HS-27A (cell line): ENCODE measurements at places on chromosomes 7 and 10.

DNA sequence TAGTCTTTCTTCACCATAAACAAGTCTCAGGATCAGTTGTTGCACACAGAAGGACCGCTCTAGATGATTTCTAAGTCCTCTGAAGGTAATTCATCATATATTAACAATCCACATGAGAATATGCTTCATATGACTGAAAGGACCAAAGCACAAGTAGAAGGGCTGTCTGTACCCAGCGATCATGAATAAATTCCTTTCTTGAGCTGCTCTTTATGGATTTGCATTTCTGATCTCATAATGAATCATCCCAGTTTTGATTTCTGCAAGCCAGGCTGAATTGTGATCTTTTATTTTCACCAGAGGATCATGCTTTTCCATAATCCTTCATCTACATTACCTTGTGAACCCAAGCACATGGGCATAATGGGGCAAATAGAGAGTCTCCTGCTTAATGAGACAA is 675.6 kb downstream of the MAGI2 start:
- no peak for DNase-seq

GRCh38 chr7:124074007-124074406 is 41.1 kb upstream of the TMEM229A start:
- DNase-seq: no peak

DNA sequence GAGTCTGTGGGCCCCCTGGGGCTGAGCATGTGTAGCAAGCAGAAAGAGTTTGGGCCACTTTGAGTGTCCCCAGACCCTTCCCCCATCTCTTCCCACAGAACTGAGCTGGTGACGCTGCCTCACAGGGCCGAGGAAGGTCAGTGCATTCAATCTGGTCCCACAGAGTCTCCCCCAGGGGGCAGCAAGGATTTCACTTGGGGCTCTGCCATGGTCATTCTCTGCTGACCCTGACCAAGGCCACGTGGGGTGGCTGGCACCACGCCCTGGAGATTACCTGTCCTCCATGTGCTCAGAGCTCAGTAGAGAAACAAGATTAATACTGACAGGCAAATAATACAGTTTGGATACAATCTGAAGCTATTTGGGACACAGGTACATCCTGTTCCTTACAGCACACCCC is 30.2 kb downstream of the ADRA2A start:
- DNase-seq: no peak

DNA sequence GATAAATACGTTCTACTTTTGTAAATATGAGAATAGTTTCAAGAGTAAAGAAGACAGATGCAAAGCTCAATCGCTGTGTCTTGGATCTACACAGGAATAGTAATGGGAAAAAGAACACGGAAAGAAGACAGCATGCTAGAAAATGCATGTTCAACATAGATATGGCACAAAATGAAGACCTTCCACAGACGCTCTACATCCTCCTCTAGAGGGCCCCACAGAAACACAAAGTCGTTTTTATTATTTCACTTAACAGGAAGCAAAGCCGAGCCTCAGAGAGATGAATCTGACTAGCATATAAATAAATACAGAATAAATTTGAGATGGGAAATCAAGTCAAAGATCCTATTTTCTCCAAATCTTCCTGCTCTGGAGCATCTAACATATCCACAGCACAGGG is 292.6 kb downstream of the PARD3 start:
- no peak for DNase-seq

GRCh38 chr7:240146-240676 is 47.8 kb downstream of the FAM20C start:
- DNase-seq: no peak

GRCh38 chr10:18179891-18180290 is 39.7 kb downstream of the CACNB2 start:
- no peak for DNase-seq

GRCh38 chr10:24574161-24574560 is 149.5 kb downstream of the ARHGAP21 start:
- no peak for DNase-seq

GRCh38 chr10:14612873-14613587 is 161.7 kb downstream of the FAM107B start:
- DNase-seq: no peak
